ENCODE measurements at places on chromosomes 6 and 20. TPM values are rescaled to one million over a fixed set of nuclear protein-coding genes. Genes with fewer than 3 reads are reported as not detected.

The PRSS35 gene
- total RNA-seq: 0.18 TPM

The RSPO3 gene
- not detected for total RNA-seq

The DTD1 gene
- 15.5 TPM for total RNA-seq

GRCh38 chr6:24903681-24904080 is 32.1 kb downstream of the RIPOR2 start:
- H3K4me1 ChIP-seq: peaks cover 74% of the 10 kb centered on the region
- H3K27me3 ChIP-seq: no peaks in the 10 kb centered on the region
- H3K4me3 ChIP-seq: no peak overlapping the region
- peak overlapping the region; percentile 36 for H3K27ac ChIP-seq

GRCh38 chr6:11044712-11045167 is 635 bp upstream of the ELOVL2 start:
- peaks cover 9% of the 10 kb centered on the region for H3K4me1 ChIP-seq
- H3K27me3 ChIP-seq: peaks cover 22% of the 10 kb centered on the region
- H3K36me3 ChIP-seq: no peaks in the 10 kb centered on the region
- H3K4me3 ChIP-seq: peak overlapping the region; percentile 49

- no peaks in the 10 kb centered on the region for H3K4me1 ChIP-seq
- H3K36me3 ChIP-seq: no peaks in the 10 kb centered on the region
- H3K27me3 ChIP-seq: no peaks in the 10 kb centered on the region
- DNase-seq: no peak
Observed at GRCh38 chr6:151025076-151025475, 159.6 kb downstream of the MTHFD1L start.

DNA sequence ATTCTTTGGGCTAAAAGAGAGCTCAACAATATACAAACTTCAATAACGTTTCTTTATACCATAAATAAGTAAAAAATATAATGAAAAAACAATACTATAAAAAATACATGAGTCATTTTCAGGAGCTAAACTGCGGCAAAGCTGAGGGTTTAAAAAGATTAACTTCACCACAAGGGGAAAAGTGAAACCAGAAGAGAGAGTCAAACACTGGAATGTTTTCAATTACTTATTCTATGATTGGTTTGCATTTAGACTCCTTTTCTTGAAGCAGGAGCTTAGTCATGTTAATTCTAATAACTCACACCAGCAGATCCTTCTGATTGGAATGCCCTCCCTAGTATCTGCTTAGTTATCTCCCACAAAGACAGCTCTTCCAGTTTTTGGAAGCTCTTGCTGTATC is 627.3 kb downstream of the UTRN start:
- H3K4me1 ChIP-seq: no peaks in the 10 kb centered on the region
- no peak overlapping the region for H3K4me3 ChIP-seq
- no peak overlapping the region for H3K27ac ChIP-seq
- DNase-seq: no peak
- no peaks in the 10 kb centered on the region for H3K36me3 ChIP-seq

DNA sequence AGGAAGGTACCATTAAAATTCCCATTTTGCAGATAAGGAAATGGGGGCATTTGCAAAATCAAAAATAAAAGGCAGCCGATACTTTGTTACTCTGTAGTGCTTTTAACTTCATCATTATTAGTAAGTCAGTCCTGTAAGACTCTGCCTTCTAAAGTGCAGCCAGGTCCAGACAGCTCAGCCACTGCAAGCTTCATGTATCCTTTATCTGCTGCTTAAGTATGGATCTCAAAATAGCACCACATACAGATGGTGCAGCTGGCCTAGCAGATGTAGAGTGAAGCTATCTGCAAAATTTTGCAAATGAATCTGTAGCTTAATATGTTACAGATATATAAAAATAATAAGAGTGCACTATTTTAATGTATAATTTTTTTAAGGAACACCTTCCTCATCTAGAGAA is 53.4 kb downstream of the NUS1 start:
- DNase-seq: no peak
- no peaks in the 10 kb centered on the region for H3K36me3 ChIP-seq
- H3K4me3 ChIP-seq: no peak overlapping the region
- H3K4me1 ChIP-seq: no peaks in the 10 kb centered on the region
- H3K27me3 ChIP-seq: no peaks in the 10 kb centered on the region

Measured in T-cell (primary cell).